ENCODE measurements at places on chromosomes 1 and 21.

DNA sequence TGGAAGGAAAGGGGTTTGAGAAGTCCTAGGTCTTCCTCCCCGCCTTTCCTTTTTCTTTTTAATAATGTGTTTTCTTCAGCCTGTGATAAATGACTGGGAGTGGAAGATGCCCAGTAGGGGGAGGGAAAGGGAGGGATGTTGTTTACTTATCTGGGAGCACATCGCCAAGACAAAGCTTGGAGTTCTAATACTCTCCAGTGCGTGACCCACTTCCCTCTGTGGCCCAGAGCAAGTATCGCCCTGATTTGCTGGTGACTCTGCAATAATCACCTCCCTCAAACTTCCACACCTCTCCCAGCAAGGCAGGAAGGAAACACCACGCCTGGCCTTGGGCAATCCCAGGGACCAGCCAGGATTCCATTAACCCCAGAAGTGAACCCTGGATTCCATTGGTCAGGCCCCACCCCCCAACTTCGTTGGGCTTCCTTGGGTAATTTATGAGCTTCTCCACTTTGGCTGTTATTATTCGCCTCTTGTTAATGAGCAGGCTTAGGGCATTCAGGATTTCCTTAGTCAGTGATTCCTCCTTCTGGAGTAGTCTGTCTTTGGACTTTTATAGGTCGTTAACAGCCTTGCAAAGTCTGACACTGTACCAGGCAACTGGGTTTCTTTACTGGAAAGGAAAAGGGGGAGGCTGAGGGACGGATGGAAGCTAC lies 24.3 kb upstream of the GRHL3 start:
- DNase-seq: no peak

DNA sequence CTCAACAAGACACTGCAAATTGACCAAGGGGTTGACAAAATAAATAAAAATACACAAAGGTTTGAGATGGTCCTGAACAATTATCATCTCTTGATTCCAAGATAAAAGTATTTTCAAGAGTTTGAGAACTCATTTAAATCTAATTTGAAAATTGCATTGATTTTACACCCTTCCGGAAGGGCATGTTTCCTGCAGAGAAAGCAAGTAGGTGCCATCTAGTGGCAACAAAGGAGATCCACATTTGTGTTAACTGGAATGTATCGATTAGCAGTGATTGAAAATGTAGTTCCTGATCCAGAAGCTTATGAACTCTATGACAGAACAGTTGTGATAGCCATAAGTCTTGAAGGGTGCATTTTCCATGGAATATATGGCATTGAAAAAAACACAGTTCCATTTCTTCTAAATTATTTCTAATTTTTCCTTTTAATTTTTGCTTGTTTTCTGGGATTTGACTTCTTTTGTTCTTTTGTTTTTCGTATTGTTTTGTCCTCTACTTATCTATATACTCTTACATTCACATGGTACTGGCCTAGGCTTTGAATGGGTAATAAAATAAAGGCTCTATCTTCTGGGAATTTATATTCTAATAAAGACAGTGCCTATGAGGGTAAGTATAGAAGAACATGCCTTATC lies 143.7 kb downstream of the DNM3 start:
- DNase-seq: no peak

- no peak for DNase-seq
These were observed 14.5 kb downstream of the TBX15 start for GRCh38 chr1:118973531-118974137.

DNA sequence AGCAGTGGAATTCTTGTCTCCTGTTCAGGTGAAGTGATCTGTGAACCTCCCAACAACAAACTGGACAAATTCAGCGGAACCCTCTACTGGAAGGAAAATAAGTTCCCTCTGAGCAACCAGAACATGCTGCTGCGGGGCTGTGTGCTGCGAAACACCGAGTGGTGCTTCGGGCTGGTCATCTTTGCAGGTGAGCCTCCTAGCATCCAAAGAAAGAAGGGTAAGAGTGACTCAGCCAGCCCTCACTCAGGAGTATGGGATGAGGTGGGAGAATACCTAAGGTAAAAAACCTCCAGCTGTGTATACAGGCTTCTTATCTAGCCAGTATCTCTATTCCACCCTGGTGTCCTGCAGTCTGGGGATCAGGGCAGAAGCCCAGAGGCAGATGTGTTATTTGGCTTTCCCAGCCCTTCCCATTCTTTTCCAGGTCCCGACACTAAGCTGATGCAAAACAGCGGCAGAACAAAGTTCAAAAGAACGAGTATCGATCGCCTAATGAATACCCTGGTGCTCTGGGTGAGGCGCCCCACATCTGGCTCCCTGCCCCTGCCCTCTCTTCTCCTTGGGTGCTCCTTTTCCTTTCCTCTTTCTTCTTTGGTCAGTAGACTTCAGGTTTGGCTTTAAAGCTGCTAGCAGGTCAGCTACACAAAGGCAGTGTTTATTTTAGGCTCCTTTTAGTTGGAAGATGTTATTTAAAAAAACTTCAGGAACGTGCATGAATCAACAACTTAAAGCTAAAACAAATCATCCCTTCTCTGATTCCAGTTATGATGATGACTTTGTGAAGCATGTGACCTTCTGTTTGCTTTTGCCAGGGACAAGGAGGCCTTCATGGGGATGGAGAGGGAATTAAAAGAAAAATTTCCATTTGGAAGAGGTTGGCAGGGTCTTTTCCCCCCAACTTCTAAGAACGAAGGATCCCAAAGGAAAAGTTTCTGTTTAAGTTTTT lies 9.0 kb downstream of the ATP8B2 start:
- DNase-seq: no peak

DNA sequence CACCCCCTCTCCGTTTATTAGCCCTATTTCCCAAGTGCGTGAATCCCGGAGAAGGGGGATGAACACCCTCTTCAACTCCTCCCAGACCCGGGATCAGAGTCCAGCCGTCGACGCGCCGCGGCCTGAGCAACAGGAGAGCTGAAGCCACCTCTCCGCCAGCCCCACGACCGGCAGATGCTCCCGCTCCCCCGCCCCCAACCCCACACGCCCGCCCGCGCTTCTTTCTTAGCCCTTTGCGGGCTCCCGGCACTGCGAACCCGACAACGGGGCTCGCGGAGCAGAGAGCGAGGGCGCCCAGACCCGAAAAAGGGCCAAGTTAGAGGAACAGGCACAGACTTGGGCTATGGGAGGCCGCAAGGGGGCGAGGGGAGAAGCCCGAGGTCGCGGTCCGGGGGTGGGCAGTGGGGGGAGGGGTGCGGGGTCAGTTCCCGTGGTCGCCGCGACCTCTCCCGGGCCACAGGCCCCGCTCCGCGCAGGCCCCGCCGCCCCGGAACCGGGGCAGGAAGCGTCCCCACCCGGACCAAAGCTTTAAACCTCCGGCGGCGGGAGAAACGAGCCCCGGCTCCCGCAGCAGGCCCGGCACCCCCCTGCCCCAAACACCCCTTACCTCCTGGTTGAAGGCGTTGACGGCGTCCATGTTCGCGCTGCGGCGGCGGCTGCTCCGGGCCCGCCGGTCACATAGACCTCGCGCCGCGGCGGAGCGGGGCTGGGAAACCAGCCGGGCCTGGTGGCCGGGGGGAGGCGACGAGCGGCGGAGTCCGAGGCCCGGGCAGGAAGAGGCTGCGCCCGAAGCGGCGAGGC lies 662 bp downstream of the SCAF4 start:
- DNase-seq: peak; percentile 51

DNA sequence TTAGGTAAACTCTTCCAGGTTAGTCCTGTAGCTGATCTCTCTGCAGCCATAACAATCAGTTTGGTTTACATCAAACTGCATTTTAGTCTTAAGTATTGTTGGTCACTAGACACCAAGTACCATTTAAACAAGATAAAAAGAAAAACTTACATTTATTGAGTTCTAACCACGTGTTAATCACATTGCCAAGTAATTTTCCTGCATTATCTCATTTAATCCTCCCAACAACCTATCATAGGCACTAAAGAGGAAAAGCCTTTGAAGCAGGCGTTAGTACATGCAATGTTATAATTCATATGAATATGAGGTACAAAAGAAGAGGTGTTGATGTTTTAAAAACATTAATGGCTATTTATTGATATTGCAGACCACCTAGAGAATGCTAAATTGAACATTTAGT lies 9.0 kb downstream of the DR1 start:
- no peak for DNase-seq

DNA sequence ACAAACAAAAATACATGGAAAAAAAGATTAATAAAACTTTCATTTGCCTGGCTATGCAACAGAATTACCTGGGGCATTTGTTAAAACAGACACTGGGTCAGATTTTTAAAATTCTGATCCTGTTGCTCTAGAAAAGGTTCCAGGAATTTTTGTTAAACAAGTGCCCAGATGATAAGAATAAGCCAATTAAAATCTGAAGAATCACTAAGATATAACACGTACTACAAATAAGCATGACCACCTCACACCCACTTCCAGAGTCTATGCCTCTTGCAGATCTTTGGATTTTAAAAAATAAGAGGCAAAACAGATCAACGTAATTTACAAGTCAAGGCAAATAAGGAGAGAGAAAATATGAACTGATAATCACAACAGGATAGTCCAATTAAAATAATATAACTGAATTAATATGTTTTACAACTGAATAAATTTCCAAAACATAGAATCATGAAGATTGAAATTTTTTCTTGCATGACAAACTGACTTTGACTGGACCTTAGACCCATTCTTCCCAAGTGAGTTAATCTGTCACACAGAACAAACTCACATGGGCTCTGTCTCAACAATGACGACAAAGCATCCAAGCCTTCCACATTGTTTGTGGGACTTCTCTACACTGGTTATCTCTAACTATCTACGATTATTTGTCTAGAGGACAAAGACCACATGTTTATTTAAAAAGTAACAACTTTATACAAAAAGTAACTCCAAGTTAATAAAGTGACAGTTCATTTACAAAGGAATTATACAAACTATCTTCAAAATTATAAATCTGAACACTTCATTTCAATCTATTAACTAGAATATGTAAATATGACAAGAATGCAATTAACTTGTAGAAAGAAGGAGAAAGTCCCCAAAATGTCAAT lies 56.9 kb downstream of the COP1 start:
- no peak for DNase-seq

GRCh38 chr1:84505493-84506001 lies 639 bp upstream of the SPATA1 start:
- no peak for DNase-seq

Data from activated CD8-positive, alpha-beta memory T cell treated with anti-CD3 and anti-CD28 coated beads, Interleukin-2, amount 50 U/mL, for 4 hours (primary cell).